ENCODE measurements at places on chromosomes 7 and 10. TPM values are rescaled to one million over a fixed set of nuclear protein-coding genes. Genes with fewer than 3 reads are reported as not detected.
A peak's percentile ranks its signal among the peaks of the same experiment; 100 is the strongest.

Gene ABHD11
- 16.3 TPM for total RNA-seq

Gene ZC3HAV1L
- 10.1 TPM for total RNA-seq

DNA sequence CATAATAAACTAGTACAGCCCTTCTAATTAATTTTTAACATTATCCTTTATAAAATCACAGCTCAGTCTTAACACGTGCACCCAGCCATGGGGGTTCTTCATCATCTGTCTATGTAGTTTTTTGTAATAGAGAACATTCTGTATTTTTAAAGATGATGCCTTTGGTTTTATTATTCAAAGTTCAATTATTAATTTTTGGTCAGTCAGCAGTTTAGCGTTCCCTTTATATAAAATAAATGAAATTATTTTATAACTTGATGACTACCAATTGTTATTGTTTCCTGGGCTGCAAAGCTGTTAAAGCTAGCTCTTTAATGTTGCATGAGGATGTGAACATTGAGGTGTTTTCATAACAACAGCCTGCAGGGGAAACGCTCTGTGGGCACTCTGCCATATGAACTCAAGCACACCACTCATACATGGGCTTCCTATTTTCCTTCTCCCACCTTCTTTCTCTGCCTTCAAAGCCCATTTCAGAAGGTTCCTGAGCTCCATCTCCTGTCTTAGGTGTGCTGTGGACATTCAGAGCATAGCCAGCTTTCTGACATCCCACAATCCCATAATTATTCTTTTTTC lies 172.0 kb upstream of the YAE1 start:
- no peak overlapping the region for H3K27ac ChIP-seq
- DNase-seq, result no peak
- no peaks in the 10 kb centered on the region for H3K36me3 ChIP-seq
- no peaks in the 10 kb centered on the region for H3K27me3 ChIP-seq
- H3K4me1 ChIP-seq, result peaks cover 7% of the 10 kb centered on the region

GRCh38 chr10:95276367-95277200 lies 14.2 kb downstream of the PDLIM1 start:
- DNase-seq, result no peak
- H3K27me3 ChIP-seq, result no peaks in the 10 kb centered on the region
- 0 out of 2 replicates have a peak overlapping the region, but pooled peaks have one; percentile 29 for H3K27ac ChIP-seq

- H3K36me3 ChIP-seq, result no peaks in the 10 kb centered on the region
- peak; percentile 64 for DNase-seq
- H3K4me1 ChIP-seq, result peaks cover 16% of the 10 kb centered on the region
- peak overlapping the region; percentile 68 for H3K4me3 ChIP-seq
- peaks cover 25% of the 10 kb centered on the region for H3K27me3 ChIP-seq
These were observed 1.1 kb upstream of the MOGAT3 start for GRCh38 chr7:101201695-101202602.

GRCh38 chr10:89476150-89476549 lies 59.2 kb downstream of the SLC16A12 start:
- H3K27me3 ChIP-seq, result no peaks in the 10 kb centered on the region
- H3K4me3 ChIP-seq, result no peak overlapping the region

DNA sequence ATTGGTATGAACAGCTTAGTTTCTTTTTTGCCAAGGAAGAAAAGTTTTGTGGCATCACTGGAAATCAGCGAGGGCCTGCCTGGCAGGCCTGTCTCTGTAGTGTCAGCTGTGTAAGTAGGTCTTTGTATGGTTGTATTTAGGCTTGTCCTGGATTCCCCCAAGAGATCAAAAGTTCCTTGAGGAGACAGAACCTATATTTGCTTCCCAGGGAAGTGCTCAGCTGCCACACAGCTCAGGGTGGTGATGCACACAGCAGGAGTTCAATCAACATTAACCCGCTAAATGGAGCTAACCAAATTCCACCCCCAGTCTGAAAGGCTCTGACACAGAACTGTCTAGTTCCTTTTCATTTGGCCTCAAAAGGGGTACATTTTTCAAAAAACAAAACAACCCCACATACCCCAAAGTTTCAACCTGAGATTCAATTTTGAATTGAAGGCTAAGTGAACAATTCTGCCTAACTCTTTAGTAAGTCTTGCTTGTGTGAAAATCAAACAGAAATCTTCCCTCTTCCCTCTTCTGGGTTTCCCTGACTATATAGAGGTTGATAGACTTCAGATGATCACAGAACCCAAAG lies 124.4 kb downstream of the CLEC2L start:
- no peaks in the 10 kb centered on the region for H3K36me3 ChIP-seq
- DNase-seq, result peak; percentile 27
- H3K4me1 ChIP-seq, result peaks cover 24% of the 10 kb centered on the region
- H3K27ac ChIP-seq, result no peak overlapping the region

DNA sequence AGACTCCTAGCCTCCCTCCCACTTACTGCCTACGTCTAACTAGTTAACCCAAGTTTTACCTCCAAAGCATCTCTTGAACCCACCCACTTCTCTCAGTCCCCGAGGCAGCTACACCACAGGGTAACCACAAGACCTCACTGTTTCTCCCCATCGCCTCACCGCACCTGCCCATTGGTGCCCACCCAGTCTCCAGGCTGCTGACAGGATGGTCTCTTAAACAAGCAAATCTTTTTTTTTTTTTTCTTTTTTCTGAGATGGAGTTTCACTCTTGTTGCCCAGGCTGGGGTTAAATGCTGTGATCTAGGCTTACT lies 47.0 kb downstream of the DENND2A start:
- no peak for DNase-seq
- H3K27ac ChIP-seq, result no peak overlapping the region
- no peak overlapping the region for H3K4me3 ChIP-seq
- H3K27me3 ChIP-seq, result no peaks in the 10 kb centered on the region
- no peaks in the 10 kb centered on the region for H3K4me1 ChIP-seq

Gene GPRIN2
- 28.5 TPM for total RNA-seq

Gene OR6B1
- not detected for total RNA-seq

- H3K36me3 ChIP-seq, result no peaks in the 10 kb centered on the region
- DNase-seq, result no peak
- H3K4me1 ChIP-seq, result peaks cover 4% of the 10 kb centered on the region
- no peak overlapping the region for H3K4me3 ChIP-seq
- no peaks in the 10 kb centered on the region for H3K27me3 ChIP-seq
These were observed 64.9 kb upstream of the NRBF2 start for GRCh38 chr10:63068246-63068645.

DNA sequence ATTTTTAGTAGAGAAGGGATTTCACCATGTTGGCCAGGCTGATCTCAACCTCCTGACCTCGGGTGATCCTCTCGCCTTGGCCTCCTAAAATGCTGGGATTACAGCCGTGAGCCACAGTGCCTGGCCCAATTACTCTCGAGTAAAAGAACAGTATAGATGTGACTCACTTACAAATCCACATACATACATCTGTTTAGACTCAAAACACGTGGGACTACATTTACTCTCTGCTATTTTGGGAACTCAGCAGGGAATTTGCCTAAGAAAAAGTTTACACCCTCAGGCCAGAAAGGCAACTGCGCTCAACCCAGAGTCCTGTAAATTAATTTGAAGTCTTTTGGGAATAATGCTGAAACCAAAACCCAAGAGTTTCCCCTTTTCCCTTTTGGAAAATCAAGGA lies 289.7 kb downstream of the KLF6 start:
- no peak overlapping the region for H3K27ac ChIP-seq
- peaks cover 31% of the 10 kb centered on the region for H3K4me1 ChIP-seq
- DNase-seq, result no peak
- no peak overlapping the region for H3K4me3 ChIP-seq
- no peaks in the 10 kb centered on the region for H3K36me3 ChIP-seq

Gene MYOF
- 0.54 TPM for total RNA-seq

GRCh38 chr7:80008039-80008438 lies 126.6 kb upstream of the GNAI1 start:
- H3K4me1 ChIP-seq, result no peaks in the 10 kb centered on the region
- H3K4me3 ChIP-seq, result no peak overlapping the region
- H3K27ac ChIP-seq, result no peak overlapping the region

DNA sequence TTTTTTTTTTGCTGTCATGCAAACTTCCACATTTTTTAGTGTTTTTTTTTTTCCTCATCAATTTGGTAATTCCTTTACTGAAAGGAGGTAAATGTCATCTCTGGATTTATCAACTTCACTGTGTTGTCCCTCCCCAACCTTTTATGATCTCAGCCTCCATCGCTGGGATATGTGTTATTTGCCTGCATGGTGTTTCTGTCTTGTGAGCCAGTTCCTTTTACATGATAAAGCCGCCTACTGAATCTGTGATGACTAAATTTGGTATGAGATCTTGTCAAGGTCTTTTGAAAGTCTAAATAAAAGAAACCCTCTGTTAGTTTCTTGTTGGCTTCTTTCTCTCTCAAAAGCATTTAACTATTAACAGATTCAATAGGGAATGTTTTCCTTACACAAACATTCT lies 39.3 kb downstream of the TAS2R41 start:
- peaks cover 6% of the 10 kb centered on the region for H3K4me1 ChIP-seq
- no peak for DNase-seq
- no peak overlapping the region for H3K27ac ChIP-seq

- no peaks in the 10 kb centered on the region for H3K27me3 ChIP-seq
- H3K4me3 ChIP-seq, result no peak overlapping the region
- no peak overlapping the region for H3K27ac ChIP-seq
- no peak for DNase-seq
These were observed 118.3 kb downstream of the DGKI start for GRCh38 chr7:137728426-137728825.

- H3K4me1 ChIP-seq, result peaks cover 30% of the 10 kb centered on the region
- no peak for DNase-seq
- H3K4me3 ChIP-seq, result no peak overlapping the region
- H3K27me3 ChIP-seq, result peaks cover 20% of the 10 kb centered on the region
- H3K36me3 ChIP-seq, result no peaks in the 10 kb centered on the region
- H3K27ac ChIP-seq, result no peak overlapping the region
These were observed 2.6 kb upstream of the TNS3 start for GRCh38 chr7:47584536-47584895.

Gene FAM25C
- total RNA-seq, result not detected

Gene GHITM
- 105 TPM for total RNA-seq

GRCh38 chr10:68077026-68077425 lies 1.9 kb upstream of the HERC4 start:
- H3K4me1 ChIP-seq, result peaks cover 10% of the 10 kb centered on the region
- no peak for DNase-seq
- no peak overlapping the region for H3K27ac ChIP-seq
- no peaks in the 10 kb centered on the region for H3K27me3 ChIP-seq
- H3K36me3 ChIP-seq, result no peaks in the 10 kb centered on the region

Gene NAT16
- not detected for total RNA-seq

Gene SPDYE1
- not detected for total RNA-seq

DNA sequence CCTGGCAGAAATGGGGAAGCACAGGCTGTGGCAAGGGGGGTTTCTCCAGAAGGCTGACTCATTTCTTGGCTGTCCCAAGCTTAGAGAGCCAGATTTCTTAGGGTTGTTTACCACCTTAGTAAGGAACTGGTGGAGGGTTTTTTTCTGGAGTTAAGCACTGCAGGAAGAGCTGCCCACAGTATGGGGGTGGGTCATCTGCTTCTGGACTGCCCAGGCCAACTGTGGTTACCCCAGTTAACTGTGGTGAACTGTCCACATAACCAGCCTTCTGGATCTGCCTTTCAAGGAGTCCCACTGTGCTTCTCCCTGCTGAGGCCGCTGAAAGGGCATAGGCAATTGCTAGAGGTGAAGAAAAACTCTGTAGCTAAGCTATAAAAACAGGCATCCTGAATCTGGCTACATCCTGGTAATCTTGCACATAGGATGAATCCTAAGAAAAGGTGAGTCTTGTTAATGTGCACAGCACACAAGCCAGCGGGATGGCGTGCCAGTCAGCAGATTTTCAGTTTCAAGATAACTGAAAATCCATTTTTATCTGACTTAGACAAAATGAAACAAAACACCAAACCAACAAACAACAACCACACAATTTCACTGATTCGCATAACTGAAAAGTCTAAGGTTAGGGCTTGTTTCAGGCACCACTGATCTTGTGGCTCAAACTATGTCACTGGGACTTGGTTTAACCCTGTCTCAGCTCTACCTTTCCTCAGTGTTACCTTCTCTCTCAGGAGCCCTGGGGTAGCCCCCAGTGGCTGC lies 21.6 kb upstream of the TSPAN33 start:
- no peaks in the 10 kb centered on the region for H3K4me1 ChIP-seq
- no peak overlapping the region for H3K27ac ChIP-seq
- H3K4me3 ChIP-seq, result no peak overlapping the region
- peaks cover 7% of the 10 kb centered on the region for H3K27me3 ChIP-seq
- no peak for DNase-seq

Gene RET
- total RNA-seq, result 9.8 TPM

DNA sequence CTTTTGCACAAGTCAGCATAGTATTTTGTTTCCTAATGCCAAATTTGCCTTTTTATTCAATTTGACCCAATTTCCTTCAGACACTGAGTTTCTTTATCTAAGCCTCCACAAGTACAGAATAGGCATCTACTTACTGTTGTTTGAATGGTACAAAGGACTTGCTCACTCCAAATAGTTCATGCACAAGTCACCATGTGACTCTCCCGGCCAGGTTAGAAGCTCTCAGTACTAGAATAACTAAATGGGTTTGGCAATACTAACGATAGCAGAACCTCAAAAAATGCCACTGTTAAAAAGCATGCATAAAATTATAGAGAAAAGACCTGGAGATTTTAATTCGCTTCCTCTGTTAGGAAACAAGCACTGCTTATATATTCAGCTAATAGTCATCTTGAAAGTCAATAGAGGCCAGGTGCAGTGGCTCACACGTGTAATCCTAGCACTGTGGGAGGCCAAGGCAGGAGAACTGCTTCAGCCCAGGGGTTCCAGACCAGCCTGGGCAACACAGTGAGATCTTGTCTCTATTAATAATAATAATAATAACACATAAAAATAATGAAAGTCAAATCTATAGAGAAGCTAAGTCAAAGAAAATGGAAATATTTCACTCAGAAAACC lies 335.8 kb upstream of the MBL2 start:
- no peak overlapping the region for H3K27ac ChIP-seq
- no peaks in the 10 kb centered on the region for H3K27me3 ChIP-seq
- DNase-seq, result no peak
- H3K4me1 ChIP-seq, result 0 out of 2 replicates have a peak, but pooled peaks cover 6% of the 10 kb centered on the region
- no peak overlapping the region for H3K4me3 ChIP-seq
- no peaks in the 10 kb centered on the region for H3K36me3 ChIP-seq

GRCh38 chr7:69246758-69247157 lies 351.5 kb upstream of the AUTS2 start:
- no peak for DNase-seq
- no peaks in the 10 kb centered on the region for H3K4me1 ChIP-seq
- no peak overlapping the region for H3K27ac ChIP-seq
- no peak overlapping the region for H3K4me3 ChIP-seq
- peaks cover 17% of the 10 kb centered on the region for H3K27me3 ChIP-seq
- H3K36me3 ChIP-seq, result no peaks in the 10 kb centered on the region

Gene ACTR3C
- total RNA-seq, result 1.5 TPM

- no peak overlapping the region for H3K27ac ChIP-seq
- DNase-seq, result no peak
These were observed 4.4 kb upstream of the MPP7 start for GRCh38 chr10:28307267-28307666.

GRCh38 chr7:100966542-100967291 lies 2.6 kb upstream of the MUC12 start:
- peaks cover 38% of the 10 kb centered on the region for H3K4me1 ChIP-seq
- no peak overlapping the region for H3K27ac ChIP-seq
- no peaks in the 10 kb centered on the region for H3K36me3 ChIP-seq
- peak; percentile 46 for DNase-seq

DNA sequence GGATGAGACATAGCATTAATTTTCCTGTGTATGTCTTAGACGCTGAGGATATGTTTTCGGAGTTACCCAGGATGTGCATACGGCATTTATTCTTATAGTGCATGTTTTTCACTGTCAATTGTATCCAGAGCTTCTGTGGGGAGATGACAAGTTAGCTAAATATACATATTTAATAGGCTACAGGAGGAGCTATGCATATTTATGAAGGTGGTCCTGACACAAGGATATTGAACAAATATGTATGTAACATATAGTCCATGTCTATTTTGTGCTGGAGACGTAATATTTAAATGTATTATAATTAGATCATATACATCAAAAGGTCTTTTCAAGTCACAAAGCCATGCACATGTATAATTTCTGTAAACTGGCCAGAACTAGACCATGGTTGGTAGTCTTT lies 16.0 kb downstream of the IL6 start:
- H3K36me3 ChIP-seq, result no peaks in the 10 kb centered on the region
- no peaks in the 10 kb centered on the region for H3K4me1 ChIP-seq
- DNase-seq, result no peak
- no peak overlapping the region for H3K27ac ChIP-seq
